Activated B cell treated with CpG ODN at 0.5 μM for 24 hours (primary cell): ENCODE measurements at places on chromosomes 4 and X.

DNA sequence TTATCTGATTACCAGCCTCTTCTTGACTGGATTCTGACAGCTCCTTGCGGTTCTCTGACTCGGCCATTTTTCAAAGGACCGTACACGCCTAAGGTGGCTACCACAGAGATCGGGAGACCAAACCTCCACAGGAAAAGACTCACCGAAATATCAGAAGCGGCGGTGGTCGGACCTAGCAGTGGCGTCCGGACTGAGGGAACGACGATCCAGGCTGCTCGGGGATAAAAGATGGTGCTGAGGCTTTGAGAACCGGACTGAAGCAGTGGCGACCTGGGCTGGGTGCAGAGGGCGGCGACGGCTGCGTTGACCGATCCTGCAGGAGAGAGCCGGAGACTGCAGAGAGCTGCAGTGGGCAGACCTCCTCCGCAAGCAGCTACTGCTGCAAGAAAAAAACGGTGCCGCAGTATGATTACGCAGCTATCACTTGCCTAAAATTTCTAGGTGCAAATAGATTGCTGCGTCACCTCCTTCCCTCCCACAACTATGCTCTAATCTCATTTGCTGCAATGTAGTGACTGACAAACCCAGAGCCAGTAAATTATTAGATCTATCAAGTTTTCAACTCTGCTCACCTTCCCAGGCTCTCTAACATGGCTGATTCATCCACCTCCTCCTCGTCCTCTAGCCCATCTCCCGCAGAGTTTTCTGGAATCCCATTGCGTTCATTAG lies at the start of gene NAP1L2:
TSS of gene NAP1L2 (minus strand) at position 426 of the 669 bp plus-strand sequence. CDS start at position 67, 359 bp downstream.
- peaks cover 6% of the 10 kb centered on the region for H3K4me1 ChIP-seq
- H3K36me3 ChIP-seq, result no peaks in the 10 kb centered on the region
- peaks cover 3% of the 10 kb centered on the region for H3K27me3 ChIP-seq
- H3K4me3 ChIP-seq, result peak within 1 kb of the TSS; percentile 74
- no peak for DNase-seq

DNA sequence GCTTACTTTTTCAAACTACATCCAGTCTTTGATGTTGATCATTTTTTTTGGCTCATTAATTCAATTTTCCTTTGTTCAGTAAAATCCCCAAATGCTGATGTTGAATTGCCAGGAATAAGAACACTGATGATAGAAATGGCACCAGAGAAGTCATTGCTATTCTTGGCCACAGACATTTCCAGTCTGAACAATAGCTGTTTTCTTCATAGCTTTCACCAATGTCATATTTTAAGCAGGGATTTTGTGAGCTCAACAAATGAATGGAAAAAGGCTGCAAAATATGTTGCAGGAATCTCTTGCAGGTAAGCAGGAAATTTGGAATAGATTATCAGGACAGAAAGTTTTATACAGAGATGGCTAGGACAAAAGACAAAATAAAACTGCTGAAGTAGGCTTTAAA lies 40.5 kb upstream of the GLRB start:
- no peaks in the 10 kb centered on the region for H3K27me3 ChIP-seq
- no peaks in the 10 kb centered on the region for H3K36me3 ChIP-seq
- H3K4me1 ChIP-seq, result no peaks in the 10 kb centered on the region
- no peak for DNase-seq
- H3K27ac ChIP-seq, result no peak overlapping the region

DNA sequence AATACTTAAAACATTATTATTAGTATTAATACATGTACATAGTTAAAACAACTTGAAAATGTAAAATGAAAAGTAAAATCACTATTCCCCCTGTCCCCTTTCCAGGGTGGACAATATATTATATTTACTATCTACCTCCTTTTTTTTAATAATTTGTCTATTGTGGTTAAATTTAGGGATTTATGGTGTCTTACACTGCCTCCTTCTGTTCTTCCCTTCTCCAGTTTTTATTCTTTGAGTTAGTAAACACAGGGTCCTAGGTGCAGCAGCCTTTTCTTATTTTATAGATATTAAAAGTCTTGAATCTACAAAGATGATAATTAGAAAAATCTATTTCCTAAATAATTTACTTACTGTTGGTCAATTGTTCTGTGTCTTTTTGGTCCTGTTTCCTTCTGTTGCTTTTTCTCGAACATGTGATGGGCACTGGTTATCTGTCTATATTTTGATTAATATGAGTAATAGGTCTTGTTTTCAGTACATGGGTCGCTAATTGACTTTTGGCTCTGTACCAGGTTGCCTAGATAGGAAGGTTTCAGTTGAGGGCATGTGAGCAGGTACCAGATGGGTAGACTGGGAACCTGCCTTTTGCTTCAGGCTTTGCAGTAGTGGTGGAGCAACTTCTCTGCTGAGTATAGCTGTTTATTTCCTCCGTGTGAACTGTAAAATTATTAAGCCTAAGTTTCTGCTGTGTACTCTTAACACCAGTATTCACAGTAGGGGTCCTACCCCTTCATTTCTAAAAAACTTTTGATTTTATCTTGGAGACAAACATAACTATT lies 1.1 kb downstream of the NUDT9 start:
- H3K27me3 ChIP-seq, result no peaks in the 10 kb centered on the region
- H3K27ac ChIP-seq, result no peak overlapping the region
- peaks cover 7% of the 10 kb centered on the region for H3K36me3 ChIP-seq

- H3K4me3 ChIP-seq, result no peak overlapping the region
- H3K36me3 ChIP-seq, result no peaks in the 10 kb centered on the region
- no peak overlapping the region for H3K27ac ChIP-seq
- no peak for DNase-seq
These were observed 134.2 kb downstream of the PWWP3B start for GRCh38 chrX:106302304-106302703.

- H3K4me1 ChIP-seq, result no peaks in the 10 kb centered on the region
- peaks cover 2% of the 10 kb centered on the region for H3K27me3 ChIP-seq
- no peak overlapping the region for H3K4me3 ChIP-seq
These were observed 35.9 kb downstream of the HHIP start for GRCh38 chr4:144681806-144682205.

GRCh38 chr4:78768452-78769180 lies 7.5 kb upstream of the BMP2K start:
- H3K36me3 ChIP-seq, result no peaks in the 10 kb centered on the region
- no peak overlapping the region for H3K4me3 ChIP-seq
- no peaks in the 10 kb centered on the region for H3K27me3 ChIP-seq
- no peak for DNase-seq
- H3K4me1 ChIP-seq, result peaks cover 33% of the 10 kb centered on the region
- no peak overlapping the region for H3K27ac ChIP-seq

- no peak for DNase-seq
- H3K4me3 ChIP-seq, result no peak overlapping the region
- no peak overlapping the region for H3K27ac ChIP-seq
These were observed 44.4 kb downstream of the POLR2B start for GRCh38 chr4:57023104-57023503.

- peak overlapping the region; percentile 79 for H3K4me3 ChIP-seq
- DNase-seq, result no peak
- H3K36me3 ChIP-seq, result no peaks in the 10 kb centered on the region
- H3K4me1 ChIP-seq, result peaks cover 80% of the 10 kb centered on the region
These were observed 18.0 kb upstream of the TMSB4X start for GRCh38 chrX:12956704-12957534.

- H3K36me3 ChIP-seq, result no peaks in the 10 kb centered on the region
- no peak overlapping the region for H3K4me3 ChIP-seq
- no peak overlapping the region for H3K27ac ChIP-seq
- no peak for DNase-seq
These were observed 138.4 kb downstream of the CBR4 start for GRCh38 chr4:168871632-168872031.

DNA sequence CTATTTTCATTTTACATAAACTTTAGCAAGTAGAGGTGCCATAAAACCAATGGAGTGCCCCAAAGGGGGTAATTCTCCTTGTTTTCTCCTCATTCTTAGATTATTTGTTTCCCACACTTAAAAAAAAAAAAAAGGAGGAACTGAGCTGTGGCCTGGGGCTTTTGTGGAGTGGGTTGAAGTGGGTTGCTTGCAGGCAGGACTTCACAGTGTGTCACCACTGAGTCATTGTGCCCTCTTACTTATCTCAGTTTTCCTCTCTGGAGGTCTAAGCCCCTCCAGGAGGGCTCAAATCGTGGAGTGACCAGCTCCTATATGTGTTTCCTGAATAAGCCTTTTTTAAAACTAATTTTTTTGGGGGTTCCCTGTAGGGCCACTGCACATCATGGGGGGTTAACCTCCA lies 69.0 kb downstream of the SLC16A2 start:
- H3K4me3 ChIP-seq, result no peak overlapping the region
- no peak overlapping the region for H3K27ac ChIP-seq
- no peaks in the 10 kb centered on the region for H3K4me1 ChIP-seq
